ENCODE measurements at places on chromosomes 7 and 10. TPM values are rescaled to one million over a fixed set of nuclear protein-coding genes. Genes with fewer than 3 reads are reported as not detected.

Gene GIMAP7
- 102 TPM for total RNA-seq

Gene GNAT3
- total RNA-seq = not detected

Gene FBH1
- 115 TPM for total RNA-seq

Gene GLI3
- total RNA-seq = 0.94 TPM

Gene ELAPOR2
- 18.8 TPM for total RNA-seq

Gene PNLIP
- total RNA-seq = not detected

Gene UCN3
- total RNA-seq = not detected

Gene PITX3
- total RNA-seq = not detected

Gene AKR1C2
- total RNA-seq = 3.6 TPM

Gene COBL
- 0.59 TPM for total RNA-seq

Gene FMC1
- 12.7 TPM for total RNA-seq

Gene LRRD1
- 0.26 TPM for total RNA-seq

Gene IKZF1
- 283 TPM for total RNA-seq

Gene RP9
- total RNA-seq = 27.1 TPM

Gene CRYGN
- 0.17 TPM for total RNA-seq

Gene GLCCI1
- total RNA-seq = 42.0 TPM

Measured in spleen (tissue), 13 donors.